ENCODE measurements at places on chromosomes 2 and 18.

- peak; percentile 45 for DNase-seq
Observed at GRCh38 chr2:56185101-56185581, 1.4 kb downstream of the CCDC85A start.

DNA sequence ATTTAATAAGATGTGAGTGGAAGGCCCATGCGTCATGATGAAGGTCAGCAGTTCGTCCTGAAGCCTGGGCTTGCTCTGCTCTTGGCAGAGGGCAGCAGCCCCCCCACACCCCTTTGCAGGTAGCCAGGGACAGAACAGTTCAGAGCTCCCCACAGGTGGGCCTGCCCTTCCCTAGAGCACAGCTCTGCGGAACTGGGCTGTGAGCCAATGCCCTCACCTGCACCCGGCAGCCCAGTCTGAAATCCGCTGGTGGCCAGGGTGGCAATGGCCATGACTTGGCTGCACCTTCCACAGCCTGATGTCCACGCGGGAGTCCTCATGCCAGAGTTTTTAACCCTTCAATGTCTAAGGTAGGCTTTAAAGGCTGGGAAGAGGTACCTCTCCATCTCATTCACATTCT, 136.7 kb downstream of the ACKR3 start:
- DNase-seq, result peak; percentile 42

DNA sequence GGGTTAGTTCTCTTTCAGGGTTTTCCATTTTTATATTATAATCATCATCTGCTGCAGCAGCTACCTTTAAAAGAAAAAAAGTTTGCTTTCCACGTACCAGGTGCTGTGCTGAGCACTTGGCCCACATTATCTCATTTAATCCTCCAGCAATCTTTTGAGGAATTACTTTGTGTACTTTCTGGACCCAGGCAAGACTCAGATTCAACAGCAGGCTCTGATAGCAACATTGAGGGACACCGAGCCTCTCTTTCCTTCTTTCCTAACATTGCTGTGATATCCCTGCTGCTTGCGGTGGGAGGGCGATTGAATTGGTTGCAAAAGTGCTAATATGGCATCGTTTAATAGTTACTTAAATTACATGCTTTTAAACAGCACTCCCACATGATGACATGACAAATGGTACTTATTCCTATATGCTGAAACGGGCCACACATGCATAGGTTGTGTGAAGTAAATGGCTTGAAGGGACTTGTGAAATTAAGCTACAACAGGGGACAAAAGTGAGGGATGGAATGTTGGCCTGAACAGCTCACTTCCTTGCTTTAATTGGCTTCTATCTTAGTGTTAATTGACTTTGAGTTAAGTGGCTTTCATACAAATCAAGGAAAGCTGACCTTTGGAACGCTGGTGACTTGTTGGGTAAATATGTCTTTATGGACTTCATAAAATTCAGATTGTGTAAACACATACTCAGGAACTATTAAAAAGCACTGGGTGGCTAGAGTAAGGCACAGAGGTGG, 21.2 kb downstream of the SPRED2 start:
- DNase-seq, result no peak

GRCh38 chr2:219723311-219723710, 95.9 kb downstream of the SLC4A3 start:
- no peak for DNase-seq

- DNase-seq, result no peak
Observed at GRCh38 chr2:126877041-126877440, 21.6 kb upstream of the TEX51 start.

GRCh38 chr2:49979421-49979820, 825.1 kb upstream of the FSHR start:
- DNase-seq, result no peak

GRCh38 chr2:225165052-225165451, 122.8 kb upstream of the DOCK10 start:
- no peak for DNase-seq

DNA sequence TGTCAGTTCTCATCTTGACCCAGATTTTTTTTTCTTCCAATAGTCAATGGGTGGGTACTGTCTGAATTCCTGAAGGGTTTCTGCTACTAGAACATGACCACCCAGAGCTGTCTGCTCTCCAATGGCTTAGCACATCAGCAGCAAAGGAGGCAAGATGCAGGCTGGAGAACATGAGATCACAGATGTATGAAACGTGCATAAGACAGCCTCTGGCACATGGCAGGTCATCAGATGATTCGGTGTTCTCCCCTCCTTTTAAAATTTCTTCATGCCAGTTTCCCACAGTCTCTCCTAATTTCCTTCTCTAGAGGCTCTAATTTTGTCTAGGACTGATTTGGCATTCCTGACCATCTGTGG, 359.3 kb upstream of the TNP1 start:
- DNase-seq, result no peak

DNA sequence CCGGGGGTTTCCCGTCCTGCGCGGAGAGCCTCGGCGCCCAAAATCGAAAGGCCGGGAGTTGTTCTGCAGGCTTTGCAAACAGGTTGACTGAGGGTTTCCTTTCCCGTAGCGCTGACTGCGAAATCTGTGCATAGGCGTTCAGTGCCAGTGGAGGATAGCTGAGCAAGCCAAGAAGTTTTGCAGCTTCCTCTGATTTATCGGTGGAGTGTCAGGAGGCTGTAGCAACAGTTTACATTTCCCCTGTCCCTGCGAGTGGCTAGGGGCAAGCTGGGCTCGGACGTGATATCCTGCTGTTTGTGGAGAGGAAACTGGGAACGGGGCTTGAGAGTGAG, 694 bp downstream of the THSD7B start:
- no peak for DNase-seq

GRCh38 chr18:23608211-23608610, 21.9 kb upstream of the NPC1 start:
- DNase-seq, result no peak

All from NCI-H1105 (cell line).